DMS79 (cell line): ENCODE measurements at places on chromosomes 6 and 20.

DNA sequence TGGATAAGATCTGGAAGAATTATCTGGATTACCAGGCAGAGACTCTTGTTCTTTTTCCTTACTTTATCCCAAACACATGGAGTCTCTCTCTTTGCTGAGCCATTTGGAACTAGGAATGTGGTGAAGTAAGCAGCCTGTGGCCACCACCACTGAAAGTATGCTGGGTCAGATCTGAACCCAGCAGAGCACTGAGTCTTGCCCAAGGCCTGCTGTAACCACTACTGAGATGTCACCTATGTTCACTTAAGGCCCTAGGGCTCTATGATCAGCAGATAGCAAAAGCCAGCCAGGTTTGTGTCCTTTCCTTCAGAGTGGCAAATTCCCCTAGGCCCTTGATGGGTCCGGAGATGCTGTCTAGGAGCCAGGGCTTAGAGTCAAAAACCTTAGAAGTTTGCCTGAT lies 103.3 kb upstream of the PLN start:
- DNase-seq, result no peak

DNA sequence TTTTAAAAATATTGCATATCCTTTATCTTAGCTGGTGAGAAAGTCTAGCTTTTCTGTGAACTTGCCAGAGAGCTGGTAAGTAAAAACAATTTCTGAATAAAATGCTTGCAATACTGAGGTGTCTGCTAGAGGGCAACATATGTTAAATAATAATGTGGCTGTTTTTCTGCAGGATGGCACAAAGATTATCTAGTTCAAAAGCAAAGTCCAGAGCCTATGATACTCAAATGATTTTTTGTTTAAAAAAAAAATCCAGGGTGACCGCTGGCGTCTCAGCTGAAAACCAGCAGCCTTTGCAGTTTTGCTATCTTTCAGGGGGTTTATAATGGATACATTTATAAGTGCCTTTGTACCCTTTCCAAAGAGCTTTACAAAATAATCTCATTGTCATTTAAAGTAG lies 194.9 kb downstream of the PHACTR1 start:
- no peak for DNase-seq

GRCh38 chr6:117906507-117906957 lies 532 bp upstream of the SLC35F1 start:
- DNase-seq, result peak; percentile 63

GRCh38 chr6:111663692-111664564 lies 58.2 kb upstream of the TRAF3IP2 start:
- no peak for DNase-seq

DNA sequence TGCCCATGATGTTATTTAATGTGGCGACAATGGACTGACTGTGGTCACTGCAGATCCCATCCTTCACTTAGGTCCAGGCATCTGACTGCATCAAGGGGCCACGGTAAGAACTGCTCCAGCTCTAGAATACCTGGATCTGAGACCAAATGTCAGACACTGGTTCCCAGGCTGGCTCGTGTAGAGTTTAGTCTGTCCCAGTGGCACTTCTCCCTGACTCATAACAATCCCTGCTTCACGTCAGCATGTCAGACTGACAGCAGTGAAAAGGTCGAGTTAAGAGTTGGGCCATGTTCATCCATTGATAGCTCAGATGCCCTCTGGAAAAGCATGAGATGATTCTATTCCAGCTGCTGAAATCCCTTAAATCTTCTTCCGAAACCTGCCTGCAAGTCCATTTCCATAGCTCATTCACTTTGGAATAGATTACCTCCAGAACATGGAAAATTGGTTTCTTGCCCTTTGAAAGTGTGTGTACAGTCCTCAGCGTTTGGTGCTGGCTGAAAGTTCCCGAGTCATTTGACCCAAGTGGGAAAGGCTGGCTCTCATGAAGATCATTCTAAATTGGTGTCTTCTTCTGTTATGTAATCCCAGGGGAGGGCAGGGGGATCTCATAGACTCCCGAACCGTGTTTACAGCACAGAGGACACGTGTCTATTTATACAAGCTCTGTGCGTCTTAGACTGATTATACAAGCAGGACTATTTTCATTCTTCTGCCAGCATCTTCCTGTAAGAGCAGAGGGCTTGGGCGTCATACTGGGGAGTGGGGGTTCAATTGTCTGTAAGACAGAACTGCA lies 160.8 kb downstream of the ZDHHC14 start:
- DNase-seq, result no peak

GRCh38 chr20:25360631-25361286 lies 29.9 kb downstream of the ABHD12 start:
- DNase-seq, result no peak

DNA sequence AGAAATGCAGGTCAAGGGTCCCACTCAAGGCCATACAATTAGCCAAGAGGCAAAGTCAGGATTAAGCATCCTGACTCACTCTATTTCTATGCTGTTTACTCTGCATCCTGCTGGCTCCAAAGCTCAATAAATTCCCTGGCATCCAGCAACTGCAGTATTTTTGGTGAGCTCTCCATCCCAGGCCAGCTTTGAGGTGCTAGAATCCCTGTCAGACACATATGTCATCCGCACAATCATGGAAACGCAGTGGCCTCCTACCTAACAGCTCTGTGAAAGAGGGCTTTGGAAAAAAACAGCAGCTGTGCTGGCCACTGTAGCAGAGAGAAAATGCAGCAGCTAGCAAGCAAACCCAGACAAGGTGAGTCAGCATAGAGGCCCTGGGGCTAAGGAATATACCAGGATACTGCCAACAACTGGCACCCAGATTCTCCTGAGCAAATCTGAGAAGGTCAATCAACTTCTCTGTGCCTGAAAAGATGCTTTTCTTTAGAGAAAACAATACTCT lies 58.4 kb downstream of the ANKEF1 start:
- no peak for DNase-seq
